ENCODE measurements at places on chromosomes 5 and 9. TPM values are rescaled to one million over a fixed set of nuclear protein-coding genes. Genes with fewer than 3 reads are reported as not detected.
A peak's percentile ranks its signal among the peaks of the same experiment; 100 is the strongest.

The ISL1 gene
- not detected for total RNA-seq

The HTR1A gene
- not detected for total RNA-seq

The FRMPD1 gene
- total RNA-seq: not detected

The LMX1B gene
- total RNA-seq: not detected

The GALNT12 gene
- 6.3 TPM for total RNA-seq

The COL15A1 gene
- total RNA-seq: 0.14 TPM

The PIP5KL1 gene
- total RNA-seq: 0.94 TPM

DNA sequence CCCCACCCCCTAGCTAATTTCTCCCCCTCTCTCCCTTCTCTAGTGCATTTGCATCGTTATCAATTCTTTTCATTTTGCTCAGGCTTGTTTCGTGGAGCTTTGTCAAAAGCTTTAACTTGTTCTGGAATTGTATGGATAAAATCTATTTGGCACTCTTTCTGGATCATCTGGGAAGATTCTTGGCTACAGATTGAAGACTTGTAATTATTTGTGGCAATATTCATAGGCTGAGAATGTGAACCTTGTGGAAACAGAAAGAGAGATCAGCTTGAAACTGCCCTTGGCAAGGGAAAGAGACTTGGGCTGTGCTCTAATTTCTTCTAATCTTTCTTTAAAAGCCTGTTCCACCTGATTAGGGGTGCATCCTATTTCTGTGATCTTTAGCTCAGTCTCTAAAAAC lies 340.6 kb upstream of the DAB2 start:
- DNase-seq: no peak

- peak; percentile 28 for DNase-seq
These were observed 35.8 kb upstream of the SPRY4 start for GRCh38 chr5:142360607-142361120.

GRCh38 chr5:1417586-1418225 lies 27.5 kb downstream of the SLC6A3 start:
- no peak for DNase-seq

DNA sequence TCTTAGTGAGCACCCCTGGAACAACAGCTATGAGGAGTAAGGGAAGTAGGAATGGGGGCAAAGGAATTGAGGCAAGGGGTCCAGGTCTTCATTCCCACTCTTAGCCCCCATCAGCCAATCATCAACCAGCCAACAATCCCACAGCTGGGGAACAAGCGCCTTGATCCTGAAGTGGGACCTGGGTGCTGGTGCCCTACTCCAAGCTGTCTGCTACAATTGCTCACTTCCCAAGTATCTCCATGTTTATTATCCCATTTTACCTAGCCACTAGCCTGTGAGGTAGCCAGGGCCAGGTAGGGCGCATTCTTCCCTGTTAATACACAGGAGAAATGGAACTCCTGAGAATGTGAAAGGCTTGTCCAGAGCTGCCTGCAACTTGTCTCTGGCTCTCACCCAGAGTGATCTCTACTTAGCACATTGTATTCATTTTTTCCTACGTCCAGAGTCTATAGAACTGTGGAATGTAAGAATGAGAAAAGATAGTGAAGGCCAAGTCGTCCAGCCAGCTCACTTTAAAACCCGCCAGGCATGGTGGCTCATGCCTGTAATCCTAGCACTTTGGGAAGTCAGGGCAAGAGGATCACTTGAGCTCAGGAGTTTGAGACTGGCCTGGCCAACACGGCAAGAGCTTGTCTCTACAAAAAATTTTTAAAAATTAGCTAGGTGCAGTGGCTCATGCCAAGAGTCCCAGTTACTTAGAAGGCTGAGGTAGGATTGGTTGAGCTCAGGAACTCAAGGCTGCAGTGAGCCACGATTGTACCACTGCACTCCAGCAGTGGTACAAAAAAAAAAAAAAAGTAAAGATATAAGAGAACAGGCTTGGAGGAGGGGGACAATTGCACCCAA lies 6.2 kb upstream of the DNAJC18 start:
- no peak for DNase-seq

DNA sequence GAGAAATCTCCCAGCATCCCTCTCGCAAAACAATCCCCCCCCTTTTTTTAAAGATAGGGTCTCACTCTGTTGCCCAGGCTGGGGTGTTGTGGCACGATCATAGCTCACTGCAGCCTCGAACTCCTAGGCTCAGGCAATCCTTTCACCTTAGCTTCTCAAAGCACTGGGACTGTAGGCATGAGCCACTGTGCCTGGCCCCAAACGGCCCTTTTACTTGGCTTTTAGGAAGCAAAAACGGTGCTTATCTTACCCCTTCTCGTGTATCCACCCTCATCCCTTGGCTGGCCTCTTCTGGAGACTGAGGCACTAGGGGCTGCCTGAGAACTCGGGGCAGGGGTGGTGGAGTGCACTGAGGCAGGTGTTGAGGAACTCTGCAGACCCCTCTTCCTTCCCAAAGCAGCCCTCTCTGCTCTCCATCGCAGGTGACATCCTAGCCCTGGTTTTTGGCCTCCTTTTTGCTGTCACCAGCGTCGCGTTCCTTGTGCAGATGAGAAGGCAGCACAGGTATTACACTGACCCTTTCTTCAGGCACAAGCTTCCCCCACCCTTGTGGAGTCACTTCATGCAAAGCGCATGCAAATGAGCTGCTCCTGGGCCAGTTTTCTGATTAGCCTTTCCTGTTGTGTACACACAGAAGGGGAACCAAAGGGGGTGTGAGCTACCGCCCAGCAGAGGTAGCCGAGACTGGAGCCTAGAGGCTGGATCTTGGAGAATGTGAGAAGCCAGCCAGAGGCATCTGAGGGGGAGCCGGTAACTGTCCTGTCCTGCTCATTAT lies 6.8 kb downstream of the CA9 start:
- DNase-seq: no peak

- DNase-seq: no peak
These were observed 877.0 kb downstream of the NR2F1-AS1 start for GRCh38 chr5:92703976-92704375.

GRCh38 chr5:158868546-158868945 lies 231.2 kb downstream of the EBF1 start:
- DNase-seq: no peak

- DNase-seq: no peak
These were observed 21.7 kb downstream of the F2RL2 start for GRCh38 chr5:76601470-76601869.

DNA sequence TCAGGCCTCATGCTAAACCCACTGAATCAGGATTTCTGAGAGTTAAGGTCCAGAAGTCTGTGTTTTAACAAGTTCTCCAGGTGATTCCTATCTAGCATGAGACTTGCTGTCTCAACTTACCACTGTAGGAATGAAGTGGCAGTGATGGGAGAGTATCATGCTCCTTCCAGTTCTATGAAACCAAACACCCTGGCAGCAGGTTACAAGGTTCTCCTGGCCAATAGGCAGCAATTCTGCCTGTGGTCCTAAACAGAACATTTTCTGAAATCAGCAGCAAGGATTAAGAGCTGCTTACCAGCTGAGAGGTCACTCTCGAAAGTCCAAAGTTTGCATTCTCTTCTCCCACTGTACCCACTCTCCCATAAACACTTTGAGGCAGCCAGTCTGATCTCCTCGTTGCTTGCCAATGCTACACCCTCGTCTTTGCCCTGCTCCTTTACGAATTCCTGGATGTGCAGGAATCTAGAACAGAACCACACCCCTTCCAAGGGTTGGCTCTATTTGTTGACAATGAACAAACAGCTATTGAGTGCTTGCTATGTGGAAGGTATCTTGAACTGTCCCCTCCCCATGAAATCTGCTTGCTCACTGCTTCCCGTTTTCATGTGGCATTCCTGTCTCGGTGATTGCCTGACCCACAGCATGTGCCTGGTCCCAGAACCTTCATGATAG lies 100.5 kb downstream of the TMEM174 start:
- no peak for DNase-seq

GRCh38 chr5:95020345-95020744 lies 264.5 kb downstream of the MCTP1 start:
- no peak for DNase-seq

GRCh38 chr9:21683484-21684175 lies 118.8 kb upstream of the MTAP start:
- DNase-seq: no peak

GRCh38 chr9:12425878-12426864 lies 267.0 kb upstream of the TYRP1 start:
- DNase-seq: no peak

DNA sequence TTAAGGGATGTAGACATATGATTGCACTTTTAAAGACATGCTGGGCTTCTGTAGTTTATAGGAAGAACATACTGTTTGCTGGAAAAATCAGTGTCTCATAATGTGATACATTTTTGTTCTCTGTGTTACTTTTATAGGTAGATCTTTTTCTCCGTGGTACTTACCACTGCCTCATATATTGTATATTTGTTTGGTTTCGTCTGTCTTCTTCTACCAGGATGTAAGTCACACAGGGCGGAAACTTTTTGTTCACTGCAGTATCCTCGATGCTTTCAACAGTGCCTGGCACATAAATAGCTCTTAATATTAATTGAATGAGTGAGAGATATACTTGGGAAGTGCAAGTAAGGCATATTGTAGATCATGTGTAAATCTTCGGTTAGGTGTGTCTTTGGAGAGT lies 135.4 kb downstream of the GDNF start:
- no peak for DNase-seq

DNA sequence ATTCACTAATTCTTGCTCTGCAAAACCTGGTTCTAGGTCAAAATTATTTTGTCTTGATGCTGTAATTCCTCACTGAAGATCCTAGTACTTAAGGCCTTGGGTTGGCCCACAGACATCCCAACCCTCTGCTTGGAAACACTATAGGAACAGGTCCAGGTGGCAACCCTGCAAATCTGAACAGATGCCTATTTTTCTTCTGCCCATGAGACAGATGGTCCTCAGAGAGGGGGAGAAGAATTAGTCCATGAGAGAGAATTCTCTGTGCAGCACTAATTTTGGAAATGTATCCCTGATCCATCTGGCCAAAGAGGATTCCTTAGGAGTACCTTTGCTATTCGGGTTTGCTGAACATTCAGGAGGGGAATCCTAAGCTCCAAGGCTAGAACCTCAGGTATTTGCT lies 156.3 kb downstream of the ELAVL2 start:
- DNase-seq: no peak

- no peak for DNase-seq
These were observed 2.2 kb downstream of the ADAMTS6 start for GRCh38 chr5:65479527-65479926.

DNA sequence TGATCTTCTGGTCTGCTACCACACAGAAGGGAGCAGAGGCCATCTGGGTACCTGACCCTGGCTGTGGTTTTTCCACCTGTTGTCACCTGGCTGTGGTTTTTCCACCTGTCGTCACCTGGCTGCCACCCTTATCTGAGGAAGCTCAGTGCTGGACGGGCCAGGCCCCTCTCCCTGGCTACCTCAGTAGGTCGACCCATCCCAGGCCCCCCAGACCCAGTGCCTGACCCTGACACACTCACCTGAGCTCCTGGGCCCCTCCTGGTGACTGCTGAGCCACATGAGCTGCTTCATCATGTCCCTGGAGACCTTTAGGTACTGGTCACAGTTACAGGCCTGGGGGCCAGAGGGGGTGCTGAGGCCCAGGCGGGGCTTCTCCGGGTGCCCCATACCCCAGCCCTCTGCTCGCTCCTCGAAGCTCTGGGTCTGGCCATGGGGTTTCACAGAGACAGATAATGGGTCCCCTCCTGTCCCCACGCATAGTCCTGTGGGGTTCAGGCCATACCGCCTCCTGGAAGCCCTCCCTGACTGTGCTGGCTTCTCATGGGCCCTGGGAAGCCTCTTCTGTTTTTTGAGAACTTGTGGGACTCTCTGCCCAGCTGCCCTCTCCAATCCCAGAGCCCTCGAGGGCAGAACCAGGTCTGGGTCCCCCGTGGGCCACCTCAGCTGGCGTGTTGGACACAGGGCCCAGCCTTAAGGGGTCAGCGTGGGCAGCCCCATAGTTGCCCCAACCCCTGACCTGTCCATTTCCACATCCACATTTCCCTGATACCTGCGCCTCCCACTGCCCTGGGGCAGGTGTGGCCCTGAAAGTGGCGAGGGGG lies 7.5 kb upstream of the NRARP start:
- no peak for DNase-seq

GRCh38 chr5:55030676-55031369 lies 6.8 kb downstream of the GZMK start:
- no peak for DNase-seq

GRCh38 chr9:128911529-128912035 lies 9.2 kb upstream of the PHYHD1 start:
- no peak for DNase-seq

DNA sequence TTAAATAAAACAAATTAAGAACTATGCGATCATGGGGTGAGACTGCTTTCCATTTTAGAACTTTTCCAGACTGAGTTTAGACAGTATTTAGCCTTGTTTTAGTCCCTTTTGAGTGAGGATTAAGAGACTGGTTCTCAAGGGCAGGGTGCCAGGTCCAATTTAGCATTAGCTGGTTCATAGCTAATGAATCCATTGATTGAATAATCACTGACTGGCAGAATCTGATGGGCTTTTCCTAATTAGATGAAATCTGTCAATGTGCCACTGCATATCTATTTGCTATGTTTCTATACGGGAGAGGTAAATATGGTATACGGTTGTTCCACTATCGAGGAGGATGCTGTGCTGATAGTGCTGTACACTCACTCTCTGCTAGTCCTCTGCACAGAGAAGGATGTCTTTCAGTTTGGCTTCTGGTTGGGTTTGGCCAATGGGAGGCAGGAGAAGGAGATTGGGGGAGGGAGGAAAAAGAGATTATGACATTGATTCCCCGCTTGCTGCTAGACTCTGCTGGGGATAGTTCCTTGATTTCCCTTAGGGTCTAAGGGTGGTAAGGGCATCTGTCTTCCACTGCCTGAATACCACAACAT lies 496.6 kb downstream of the CTNND2 start:
- DNase-seq: no peak

DNA sequence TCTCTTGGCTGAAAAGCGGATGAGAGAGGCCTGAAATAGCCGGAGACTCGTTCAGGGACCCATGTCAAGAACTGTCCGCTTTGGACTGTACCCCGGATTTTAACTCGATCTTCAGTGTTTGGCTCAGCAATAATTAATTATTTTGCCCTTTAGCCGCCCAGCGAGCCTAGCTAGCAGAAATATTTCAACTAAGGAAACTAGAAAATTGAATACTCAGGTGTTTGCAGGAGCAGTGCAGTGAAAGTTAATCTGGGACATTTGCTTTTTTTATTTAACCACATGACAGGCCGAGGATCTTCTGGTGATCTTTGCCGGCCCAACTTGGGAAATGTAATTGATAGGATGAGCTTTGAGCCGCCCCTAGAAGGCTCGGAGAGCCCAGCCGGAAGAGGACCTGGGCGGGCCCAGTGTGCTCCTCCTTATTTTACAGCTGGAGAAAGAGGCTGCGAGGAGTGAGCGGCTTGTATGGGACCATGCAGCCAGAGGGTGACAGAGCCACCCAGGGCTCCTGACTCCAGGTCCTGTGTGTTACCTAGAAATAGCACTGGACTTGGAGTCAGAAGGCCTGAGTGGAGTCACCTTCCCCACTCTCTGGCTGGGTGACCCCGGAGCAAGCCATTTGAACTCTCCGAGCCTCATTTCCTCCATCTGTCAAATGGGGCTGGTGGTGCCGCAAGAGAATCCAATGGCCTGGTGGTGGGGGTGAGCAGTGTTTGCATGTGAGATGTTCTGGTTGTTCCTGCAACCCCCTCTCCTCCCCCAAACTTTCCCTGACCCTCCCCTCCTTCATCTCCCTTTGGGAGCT lies 2.4 kb downstream of the PPARGC1B start:
- no peak for DNase-seq

- DNase-seq: peak; percentile 89
These were observed 19.2 kb downstream of the KCTD16 start for GRCh38 chr5:144189800-144190429.

Data from activated CD4-positive, alpha-beta memory T cell treated with anti-CD3 and anti-CD28 coated beads for 36 hours (primary cell).